ENCODE measurements at places on chromosomes 1 and 21.

GRCh38 chr1:27809883-27810282 lies 20.7 kb upstream of the PPP1R8 start:
- no peak for DNase-seq

- DNase-seq: no peak
Observed at GRCh38 chr1:158552296-158552695, 1.9 kb downstream of the OR6Y1 start.

DNA sequence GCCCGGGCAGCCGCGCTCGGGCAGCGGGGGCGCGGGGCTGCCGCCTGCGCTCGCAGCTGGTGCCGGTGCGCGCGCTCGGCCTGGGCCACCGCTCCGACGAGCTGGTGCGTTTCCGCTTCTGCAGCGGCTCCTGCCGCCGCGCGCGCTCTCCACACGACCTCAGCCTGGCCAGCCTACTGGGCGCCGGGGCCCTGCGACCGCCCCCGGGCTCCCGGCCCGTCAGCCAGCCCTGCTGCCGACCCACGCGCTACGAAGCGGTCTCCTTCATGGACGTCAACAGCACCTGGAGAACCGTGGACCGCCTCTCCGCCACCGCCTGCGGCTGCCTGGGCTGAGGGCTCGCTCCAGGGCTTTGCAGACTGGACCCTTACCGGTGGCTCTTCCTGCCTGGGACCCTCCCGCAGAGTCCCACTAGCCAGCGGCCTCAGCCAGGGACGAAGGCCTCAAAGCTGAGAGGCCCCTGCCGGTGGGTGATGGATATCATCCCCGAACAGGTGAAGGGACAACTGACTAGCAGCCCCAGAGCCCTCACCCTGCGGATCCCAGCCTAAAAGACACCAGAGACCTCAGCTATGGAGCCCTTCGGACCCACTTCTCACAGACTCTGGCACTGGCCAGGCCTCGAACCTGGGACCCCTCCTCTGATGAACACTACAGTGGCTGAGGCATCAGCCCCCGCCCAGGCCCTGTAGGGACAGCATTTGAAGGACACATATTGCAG lies 3.0 kb downstream of the ARTN start:
- DNase-seq: no peak

DNA sequence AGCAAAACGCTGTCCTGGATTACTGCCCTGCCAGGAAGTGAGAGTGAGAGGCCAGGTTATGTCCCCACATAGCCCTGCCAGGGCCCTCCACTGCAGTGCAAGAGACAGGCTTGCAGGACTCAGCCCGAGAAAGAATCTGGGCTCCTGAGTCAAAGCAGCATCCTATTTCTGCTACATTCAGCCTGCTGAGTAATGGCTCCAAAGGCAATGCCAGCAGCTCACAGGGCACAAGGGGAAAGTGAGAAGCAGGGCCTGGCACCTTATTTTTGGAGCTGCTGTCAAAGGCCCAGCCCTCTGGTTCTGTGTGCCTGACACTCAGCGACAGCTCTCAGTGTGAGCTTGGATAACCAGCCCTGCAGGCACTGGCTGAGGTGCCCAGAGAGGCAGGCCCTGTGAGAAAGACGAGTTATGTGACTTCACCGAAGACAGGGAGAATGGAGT lies 83.9 kb downstream of the DTL start:
- DNase-seq: no peak

DNA sequence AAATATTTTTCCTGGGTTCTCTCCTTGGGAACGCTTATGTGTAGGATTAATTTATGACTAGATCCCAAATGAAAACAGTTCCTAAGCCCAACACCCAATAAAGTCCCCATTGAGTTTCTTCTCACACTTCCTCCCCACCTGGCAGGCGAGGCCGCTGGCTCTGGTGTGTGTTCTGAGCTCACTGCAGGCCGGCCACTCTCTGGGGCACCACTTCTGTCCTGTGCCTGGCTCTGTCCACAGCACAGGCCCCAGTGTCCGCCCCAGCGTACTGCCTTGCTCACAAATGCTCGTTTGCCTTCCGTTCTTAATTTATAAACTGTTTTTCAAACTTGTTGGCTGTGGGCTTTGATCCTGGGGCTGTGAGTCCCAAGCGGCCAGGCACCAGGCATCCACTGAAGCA lies 90.6 kb downstream of the TLR5 start:
- DNase-seq: no peak
